ENCODE measurements at places on chromosomes 4 and X. TPM values are rescaled to one million over a fixed set of nuclear protein-coding genes. Genes with fewer than 3 reads are reported as not detected.

The HAND2 gene
- 142 TPM for total RNA-seq

The LRAT gene
- total RNA-seq: not detected

The GC gene
- 0.24 TPM for total RNA-seq

The TMEM165 gene
- 34.3 TPM for total RNA-seq

The TRO gene
- total RNA-seq: 1.6 TPM

The PLAC8 gene
- total RNA-seq: 0.75 TPM

All from Right ventricle myocardium superior (tissue), 1 donor.